NCI-H345 (cell line): ENCODE measurements at places on chromosomes 2 and 18.

GRCh38 chr2:73503992-73504570 lies 118.4 kb downstream of the ALMS1 start:
- DNase-seq, result no peak

GRCh38 chr18:6776188-6776587 lies 46.7 kb downstream of the ARHGAP28 start:
- no peak for DNase-seq

- DNase-seq, result no peak
These were observed 18.0 kb downstream of the LRPPRC start for GRCh38 chr2:43977677-43978375.

- DNase-seq, result no peak
These were observed 13.2 kb downstream of the CEP68 start for GRCh38 chr2:65069439-65069824.

- no peak for DNase-seq
These were observed 76.2 kb downstream of the MAP3K20 start for GRCh38 chr2:173151671-173152401.

GRCh38 chr2:133801946-133802345 lies 233.7 kb upstream of the NCKAP5 start:
- DNase-seq, result peak; percentile 60

DNA sequence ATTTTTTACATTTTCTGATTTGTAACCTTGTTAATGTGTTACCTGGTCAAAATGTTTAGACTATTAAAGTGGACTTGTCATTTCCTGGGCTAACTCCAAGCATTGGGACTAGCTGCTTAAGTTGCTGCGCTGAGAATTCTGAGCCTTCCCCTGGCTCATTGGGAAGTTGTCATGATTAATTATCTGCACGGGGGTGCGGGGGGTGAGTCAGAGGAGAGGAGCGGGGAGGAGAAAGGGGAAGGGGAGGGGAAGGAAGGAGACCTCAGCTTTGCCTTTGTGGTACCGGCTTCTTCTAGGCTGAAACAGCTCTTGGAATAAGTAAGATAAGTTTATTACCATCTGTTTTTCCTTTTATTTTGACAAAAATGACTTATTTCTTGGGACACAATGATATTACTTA lies 52.9 kb upstream of the APCDD1 start:
- DNase-seq, result no peak

GRCh38 chr2:95044601-95045000 lies 19.1 kb downstream of the MAL start:
- no peak for DNase-seq

GRCh38 chr18:51617167-51617566 lies 419.7 kb upstream of the MEX3C start:
- no peak for DNase-seq

DNA sequence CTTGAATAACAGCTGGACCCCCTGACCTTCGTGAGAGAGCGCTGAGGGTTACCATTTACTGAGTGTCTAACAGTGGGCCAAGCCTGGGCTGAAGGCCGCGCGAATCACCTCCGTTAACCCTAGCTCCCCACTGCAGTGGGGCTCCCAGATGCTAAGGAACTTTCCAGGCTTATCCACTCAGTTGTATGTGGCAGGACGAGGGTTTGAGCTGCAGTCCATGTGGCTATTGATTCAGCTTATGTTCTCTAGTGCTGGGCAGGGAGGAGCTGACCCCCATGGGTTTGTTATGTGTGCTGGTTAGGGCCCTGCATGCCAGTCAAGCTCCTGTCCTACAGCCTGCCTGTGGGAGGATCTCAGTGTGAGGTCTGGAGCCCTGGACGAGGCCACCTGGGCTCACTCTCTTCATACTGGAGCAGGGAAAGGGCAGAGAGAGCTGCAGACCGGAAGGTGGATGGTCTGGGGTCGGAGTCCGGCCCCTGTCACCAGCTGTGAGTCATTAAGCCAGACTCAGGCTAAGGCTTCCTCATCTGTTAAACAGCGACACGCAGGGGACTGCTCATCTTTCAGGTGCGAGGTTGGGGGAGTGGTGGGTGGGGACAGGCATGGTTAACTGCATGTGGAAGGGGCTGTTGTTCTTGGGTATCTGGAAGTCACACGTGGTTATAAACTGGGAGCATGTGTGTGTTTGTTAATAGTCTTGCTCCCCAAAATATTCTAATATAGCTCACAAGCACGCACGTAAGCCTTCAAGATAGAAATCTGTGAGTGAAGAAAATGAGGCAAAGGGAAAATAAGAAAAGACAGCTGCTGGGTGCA lies 6.6 kb downstream of the PSD4 start:
- no peak for DNase-seq

GRCh38 chr2:40321822-40322221 lies 130.1 kb downstream of the SLC8A1 start:
- no peak for DNase-seq

- DNase-seq, result no peak
These were observed 77.5 kb downstream of the EIF2AK3 start for GRCh38 chr2:88549616-88550292.

GRCh38 chr18:48834413-48835031 lies 116.2 kb downstream of the SMAD7 start:
- DNase-seq, result no peak

DNA sequence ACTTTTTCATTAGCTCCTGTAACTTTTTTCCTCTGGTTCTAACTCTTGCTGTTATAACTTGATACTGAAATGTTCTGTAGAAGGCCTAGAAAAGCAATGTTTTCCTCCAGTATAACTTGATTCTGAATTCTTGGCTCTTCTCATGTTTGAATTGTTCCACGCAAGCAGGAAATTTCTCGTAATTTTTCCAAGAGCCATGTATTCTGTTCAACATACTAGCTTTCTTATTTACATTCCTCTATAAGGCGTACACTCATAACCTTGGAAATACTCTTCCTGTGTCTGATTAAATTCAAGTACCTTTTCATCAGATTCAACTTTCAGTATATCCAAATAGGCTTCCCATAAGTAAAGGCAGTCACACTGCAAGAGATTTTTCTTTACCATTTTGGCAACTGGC lies 109.1 kb downstream of the SMAD2 start:
- no peak for DNase-seq

DNA sequence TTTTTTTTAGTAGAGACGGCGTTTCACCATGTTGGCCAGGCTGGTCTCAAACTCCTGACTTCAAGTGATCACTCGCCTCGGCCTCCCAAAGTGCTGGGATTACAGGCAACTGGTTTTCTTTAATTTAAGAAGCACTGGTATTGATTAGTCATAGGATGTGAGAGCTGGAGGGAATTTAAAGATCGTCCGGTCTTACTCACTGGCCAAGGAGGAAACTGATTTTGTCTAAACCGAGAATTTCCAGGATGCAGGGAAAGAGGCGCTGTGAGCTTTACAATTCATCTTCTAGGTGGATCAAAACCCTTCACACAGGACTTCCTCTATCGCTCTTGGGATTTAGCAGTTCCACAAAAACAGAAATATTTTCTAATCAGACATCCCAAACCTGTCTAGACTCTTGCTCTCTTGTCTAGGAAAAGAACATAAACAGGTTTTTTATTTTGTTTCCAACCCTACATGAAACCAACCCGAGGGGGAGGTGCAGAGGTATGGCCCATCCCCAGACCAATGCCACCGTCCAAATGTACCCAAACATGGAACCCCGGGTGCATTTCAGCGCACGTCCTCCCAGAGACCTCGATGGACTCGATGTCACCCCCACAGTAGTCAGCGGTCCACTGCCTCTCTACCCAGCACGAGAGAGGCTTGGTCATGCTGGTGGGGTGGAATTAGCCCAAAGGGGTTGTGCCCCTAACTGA lies 12.5 kb upstream of the TUBB6 start:
- DNase-seq, result no peak

DNA sequence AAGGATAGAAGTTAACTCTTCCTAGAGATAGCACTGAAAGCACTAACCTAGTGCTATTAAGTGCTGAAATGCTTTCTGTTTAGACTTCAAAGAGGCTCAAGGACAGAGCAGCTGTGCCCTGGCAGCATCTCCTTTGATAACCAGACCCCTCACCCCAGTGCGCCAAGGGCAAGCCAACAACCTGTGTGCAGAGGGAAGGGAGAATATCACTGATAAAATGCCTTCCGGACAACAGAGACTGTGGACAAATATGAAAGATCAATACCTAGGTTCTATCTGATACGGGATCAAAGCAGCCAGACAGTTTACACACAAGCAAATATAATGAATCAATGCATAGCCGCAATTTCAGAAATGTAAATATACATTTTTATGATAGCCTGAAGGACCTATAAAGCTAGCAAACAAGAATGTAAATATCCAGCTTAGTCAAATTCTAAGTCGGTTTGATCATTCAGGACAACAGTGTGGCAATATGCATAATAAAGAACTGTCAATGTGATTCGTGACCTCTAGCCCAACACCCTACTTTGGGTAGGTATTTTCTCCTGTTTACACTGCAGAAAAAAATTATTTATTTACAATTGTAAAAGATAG lies 91.8 kb upstream of the RFX8 start:
- DNase-seq, result no peak

DNA sequence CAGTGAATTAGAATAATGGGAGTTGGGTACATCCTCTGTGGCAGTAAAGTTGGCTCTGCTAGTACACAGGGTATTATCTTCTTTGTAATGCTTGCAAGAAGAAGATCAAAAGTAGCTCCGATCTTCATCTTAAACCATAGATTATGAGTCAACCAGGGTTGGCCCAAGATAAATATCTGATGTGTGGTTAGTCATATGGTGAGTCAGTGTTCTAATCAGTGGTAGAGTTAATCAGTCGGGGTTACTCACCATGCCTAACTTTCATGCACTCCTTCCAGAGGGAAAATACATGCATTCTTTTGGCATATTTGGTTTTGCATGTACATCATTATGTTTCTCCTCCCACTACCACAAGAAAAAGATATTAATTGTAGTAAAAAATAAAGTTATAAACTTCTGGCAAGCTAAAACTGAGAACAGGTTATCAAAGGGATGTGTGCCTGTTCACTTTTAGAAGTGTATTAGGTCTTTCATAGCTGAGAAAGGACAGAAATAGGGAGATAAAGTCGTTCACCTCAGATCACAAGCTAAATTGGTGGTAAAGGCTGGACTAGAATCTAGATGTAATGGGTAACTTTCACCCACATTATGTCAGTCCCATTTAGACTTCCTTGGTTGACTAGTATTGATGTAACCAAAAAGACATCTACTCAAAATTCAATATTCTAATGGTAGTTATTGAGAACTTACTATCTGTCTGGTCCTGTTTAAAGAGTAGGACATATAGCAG lies 684.4 kb downstream of the IRS1 start:
- no peak for DNase-seq

- no peak for DNase-seq
These were observed 47.2 kb downstream of the VAPA start for GRCh38 chr18:9961041-9961440.

- DNase-seq, result no peak
These were observed 33.6 kb downstream of the INPP5D start for GRCh38 chr2:233093721-233094120.
